Kidney (tissue), 22 donors: ENCODE measurements at places on chromosomes 13 and 19. TPM values are rescaled to one million over a fixed set of nuclear protein-coding genes. Genes with fewer than 3 reads are reported as not detected.
A peak's percentile ranks its signal among the peaks of the same experiment; 100 is the strongest.

GRCh38 chr13:96377835-96378234 lies 287.9 kb downstream of the HS6ST3 start:
- H3K27me3 ChIP-seq, result no peaks in the 10 kb centered on the region
- H3K36me3 ChIP-seq, result no peaks in the 10 kb centered on the region
- no peaks in the 10 kb centered on the region for H3K4me1 ChIP-seq
- H3K4me3 ChIP-seq, result no peak overlapping the region
- DNase-seq, result no peak

DNA sequence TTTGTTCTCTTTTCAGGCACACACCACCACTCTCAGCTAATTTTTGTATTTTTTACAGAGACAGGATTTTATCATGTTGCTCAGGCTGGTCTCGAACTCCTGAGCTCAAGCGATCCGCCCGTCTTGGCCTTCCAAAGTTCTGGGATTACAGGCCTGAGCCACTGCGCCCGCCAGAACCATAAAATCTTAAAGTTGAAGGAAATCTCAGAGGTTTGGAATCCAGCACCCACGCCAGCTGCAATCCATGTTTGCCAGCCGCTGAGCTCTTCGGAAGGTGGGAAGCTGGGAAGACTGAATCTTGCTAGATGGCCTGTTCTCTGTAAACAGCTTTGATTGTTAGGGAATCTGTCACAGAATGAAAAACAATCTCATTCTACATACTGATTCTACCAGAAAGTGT lies 38.5 kb downstream of the SPATA13 start:
- no peaks in the 10 kb centered on the region for H3K27me3 ChIP-seq
- peaks cover 19% of the 10 kb centered on the region for H3K4me1 ChIP-seq
- H3K27ac ChIP-seq, result no peak overlapping the region
- no peaks in the 10 kb centered on the region for H3K36me3 ChIP-seq

The ACP7 gene
- total RNA-seq, result not detected

DNA sequence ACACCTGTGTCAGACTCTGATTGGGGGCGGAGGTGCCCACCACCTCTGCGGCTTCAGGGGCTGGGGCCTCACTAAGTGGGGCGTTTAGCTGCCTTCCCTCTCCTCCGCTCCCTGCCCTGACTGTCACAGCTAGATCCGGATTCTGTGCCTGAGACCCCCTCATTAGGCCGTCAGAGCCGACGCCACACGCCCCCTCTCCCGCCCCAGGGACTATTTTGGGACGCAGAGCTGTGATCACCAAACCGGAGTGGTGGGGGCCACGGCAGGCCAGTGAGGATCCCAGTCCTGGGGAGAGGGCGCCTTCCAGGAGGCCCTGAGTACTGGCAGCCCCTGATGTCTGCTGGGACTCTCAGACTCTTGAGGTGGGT lies 762 bp downstream of the KANK3 start:
- peak overlapping the region; percentile 76 for H3K27ac ChIP-seq
- H3K4me1 ChIP-seq, result no peaks in the 10 kb centered on the region
- H3K4me3 ChIP-seq, result peak overlapping the region; percentile 46
- no peaks in the 10 kb centered on the region for H3K36me3 ChIP-seq
- H3K27me3 ChIP-seq, result peaks cover 3% of the 10 kb centered on the region
- DNase-seq, result no peak

DNA sequence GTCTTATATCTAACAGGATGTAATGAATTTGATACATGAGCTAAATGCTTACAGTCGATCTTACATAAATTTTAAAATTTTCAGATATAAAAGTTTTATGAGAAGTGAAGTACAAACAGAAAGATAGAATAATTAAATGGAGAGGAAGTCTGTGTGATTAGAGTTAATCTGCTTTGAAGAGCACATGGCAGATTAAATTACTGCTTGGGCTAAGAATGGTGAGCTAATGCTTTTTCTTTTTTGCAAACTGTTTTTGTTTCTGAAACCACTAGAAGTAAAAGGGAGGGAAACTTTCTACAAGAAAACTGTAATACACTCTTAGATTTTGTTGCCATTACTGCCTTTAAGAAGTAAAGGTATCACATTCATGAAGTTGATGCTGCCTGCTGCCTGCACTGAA lies 96.3 kb upstream of the SPRY2 start:
- H3K4me3 ChIP-seq, result no peak overlapping the region
- no peaks in the 10 kb centered on the region for H3K36me3 ChIP-seq
- no peak overlapping the region for H3K27ac ChIP-seq
- no peaks in the 10 kb centered on the region for H3K27me3 ChIP-seq
- DNase-seq, result no peak

DNA sequence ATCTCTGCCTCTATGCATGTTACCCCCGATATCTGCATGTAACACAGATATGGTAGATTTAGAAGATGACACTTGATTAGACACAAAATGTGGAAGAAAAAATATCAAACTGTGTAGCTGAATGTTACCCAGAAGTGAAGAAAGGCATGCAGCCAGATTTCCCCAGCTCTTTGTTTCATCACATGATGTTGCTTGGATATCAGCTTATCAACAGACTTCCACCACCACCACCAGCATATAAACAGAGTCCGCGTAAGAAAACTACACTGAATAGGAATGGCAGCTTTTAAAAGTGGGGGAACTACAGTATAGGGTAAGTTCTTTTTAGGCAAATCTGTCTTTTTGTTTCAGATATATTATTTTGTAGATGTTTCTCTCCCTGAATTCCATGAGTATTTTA lies at the start of gene FAM216B:
Gene FAM216B, plus strand, starts transcription at position 233 of the 400 bp plus-strand sequence. CDS start 2,484 bp downstream, outside the sequence.
- H3K27ac ChIP-seq, result no peak within 1 kb of the TSS
- no peak within 1 kb of the TSS for H3K4me3 ChIP-seq
- no peaks in the 10 kb centered on the region for H3K36me3 ChIP-seq
- no peaks in the 10 kb centered on the region for H3K27me3 ChIP-seq
- DNase-seq, result no peak
- no peaks in the 10 kb centered on the region for H3K4me1 ChIP-seq

DNA sequence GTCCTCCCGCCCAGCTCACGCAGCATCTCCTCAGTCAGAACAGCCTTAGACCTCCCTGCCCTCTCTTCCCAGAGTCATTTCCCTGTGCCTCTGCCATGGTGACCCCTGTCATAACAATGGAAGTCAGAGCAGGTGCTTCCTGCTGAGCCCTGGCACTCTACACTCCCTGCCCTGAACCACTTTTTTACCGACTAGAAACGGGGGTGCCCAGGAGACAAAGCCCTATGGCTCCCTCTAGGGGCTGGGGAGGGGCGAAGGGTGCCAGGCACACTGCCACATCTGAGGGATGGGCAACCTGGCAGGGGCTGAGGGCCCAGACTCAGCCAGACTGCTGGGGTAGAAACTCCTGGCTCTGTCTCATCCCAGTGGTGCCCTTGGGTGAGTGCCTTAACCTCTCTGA lies 16.4 kb downstream of the ZNF574 start:
- H3K27me3 ChIP-seq, result no peaks in the 10 kb centered on the region
- DNase-seq, result no peak
- no peaks in the 10 kb centered on the region for H3K36me3 ChIP-seq
- H3K4me1 ChIP-seq, result no peaks in the 10 kb centered on the region
- H3K27ac ChIP-seq, result no peak overlapping the region

DNA sequence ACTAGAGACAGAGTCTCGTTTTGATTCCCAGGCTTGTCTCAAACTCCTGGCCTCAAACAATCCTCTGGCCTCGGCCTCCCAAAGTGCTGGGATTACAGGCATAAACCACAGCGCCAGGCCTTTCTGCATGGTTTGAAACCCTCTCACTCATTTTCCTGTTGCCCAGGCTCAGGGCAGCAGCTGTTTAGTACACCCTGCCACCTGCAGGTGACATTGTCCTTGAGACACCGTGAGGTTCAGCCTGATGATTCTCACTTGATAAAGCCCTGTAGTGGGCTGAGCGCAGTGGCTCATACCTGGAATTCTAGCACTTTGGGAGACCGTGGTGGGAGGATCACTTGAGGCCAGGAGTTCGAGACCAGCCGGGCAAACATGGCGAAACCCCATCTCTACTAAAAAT lies 12.5 kb downstream of the IL12RB1 start:
- no peak for DNase-seq
- H3K36me3 ChIP-seq, result no peaks in the 10 kb centered on the region
- no peaks in the 10 kb centered on the region for H3K27me3 ChIP-seq
- no peaks in the 10 kb centered on the region for H3K4me1 ChIP-seq
- H3K4me3 ChIP-seq, result no peak overlapping the region

The CAMSAP3 gene
- total RNA-seq, result 18.5 TPM

The DHX34 gene
- total RNA-seq, result 13.6 TPM

The SULT2B1 gene
- 2.3 TPM for total RNA-seq

DNA sequence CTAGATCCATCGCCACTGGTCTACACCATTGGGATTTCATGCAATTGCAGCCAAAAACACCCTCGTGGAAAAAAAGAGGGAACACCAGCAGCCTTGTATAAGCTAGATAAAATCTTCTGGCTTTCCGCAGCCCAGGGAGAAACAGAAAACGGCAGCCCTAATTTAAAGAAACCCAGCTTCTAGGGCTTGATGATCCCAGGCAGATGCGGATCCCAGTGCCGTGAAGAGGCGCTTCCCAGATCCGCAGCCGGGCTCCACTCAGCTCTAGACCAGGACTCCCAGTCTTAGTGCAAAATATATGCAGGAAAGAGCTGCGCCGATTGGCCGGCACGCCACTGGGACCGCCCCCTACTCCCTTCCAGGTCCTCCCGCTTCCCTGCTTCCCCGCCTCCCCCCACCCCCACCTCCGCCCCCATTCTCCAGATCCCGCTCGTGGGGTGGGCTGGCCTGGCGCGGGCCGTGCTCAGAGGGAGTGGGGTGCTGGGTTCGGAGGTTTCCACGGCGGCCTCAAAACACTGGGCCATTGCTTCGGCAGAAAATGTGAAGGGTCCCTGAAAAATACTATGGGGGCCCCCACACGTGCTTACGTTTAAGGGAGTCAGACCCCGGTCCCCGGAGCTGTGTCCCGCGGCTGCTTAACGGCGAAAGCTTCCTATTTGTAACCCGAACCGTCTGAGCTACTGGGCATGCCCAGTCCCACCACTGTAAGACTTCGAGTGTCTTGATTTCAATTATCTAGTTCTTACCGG lies 63.1 kb downstream of the SERP2 start:
- DNase-seq, result peak; percentile 99
- H3K4me3 ChIP-seq, result peak overlapping the region; percentile 99
- H3K27me3 ChIP-seq, result no peaks in the 10 kb centered on the region
- peaks cover 9% of the 10 kb centered on the region for H3K36me3 ChIP-seq
- H3K4me1 ChIP-seq, result peaks cover 19% of the 10 kb centered on the region

GRCh38 chr13:63629591-63629990 lies 2213.9 kb upstream of the PCDH20 start:
- DNase-seq, result no peak
- H3K27ac ChIP-seq, result no peak overlapping the region
- no peaks in the 10 kb centered on the region for H3K36me3 ChIP-seq
- H3K27me3 ChIP-seq, result no peaks in the 10 kb centered on the region

GRCh38 chr19:33303791-33304345 lies 1.5 kb upstream of the CEBPA start:
- no peaks in the 10 kb centered on the region for H3K4me1 ChIP-seq
- H3K36me3 ChIP-seq, result no peaks in the 10 kb centered on the region
- DNase-seq, result peak; percentile 71
- peaks cover 2% of the 10 kb centered on the region for H3K27me3 ChIP-seq
- H3K4me3 ChIP-seq, result peak overlapping the region; percentile 40
- H3K27ac ChIP-seq, result peak overlapping the region; percentile 41

GRCh38 chr19:48190288-48190884 lies 19.9 kb downstream of the ZSWIM9 start:
- H3K4me3 ChIP-seq, result no peak overlapping the region
- no peaks in the 10 kb centered on the region for H3K4me1 ChIP-seq
- DNase-seq, result peak; percentile 71
- no peak overlapping the region for H3K27ac ChIP-seq
- H3K36me3 ChIP-seq, result no peaks in the 10 kb centered on the region
- no peaks in the 10 kb centered on the region for H3K27me3 ChIP-seq

- peaks cover 5% of the 10 kb centered on the region for H3K36me3 ChIP-seq
- H3K27me3 ChIP-seq, result no peaks in the 10 kb centered on the region
- no peaks in the 10 kb centered on the region for H3K4me1 ChIP-seq
- no peak overlapping the region for H3K27ac ChIP-seq
- no peak for DNase-seq
Measured at GRCh38 chr19:35060160-35060855, 18.8 kb downstream of the HPN start.

- H3K4me3 ChIP-seq, result no peak overlapping the region
- H3K27me3 ChIP-seq, result no peaks in the 10 kb centered on the region
- H3K27ac ChIP-seq, result no peak overlapping the region
- H3K36me3 ChIP-seq, result no peaks in the 10 kb centered on the region
- H3K4me1 ChIP-seq, result no peaks in the 10 kb centered on the region
- DNase-seq, result no peak
Measured at GRCh38 chr13:96795670-96796069, 198.6 kb downstream of the OXGR1 start.

DNA sequence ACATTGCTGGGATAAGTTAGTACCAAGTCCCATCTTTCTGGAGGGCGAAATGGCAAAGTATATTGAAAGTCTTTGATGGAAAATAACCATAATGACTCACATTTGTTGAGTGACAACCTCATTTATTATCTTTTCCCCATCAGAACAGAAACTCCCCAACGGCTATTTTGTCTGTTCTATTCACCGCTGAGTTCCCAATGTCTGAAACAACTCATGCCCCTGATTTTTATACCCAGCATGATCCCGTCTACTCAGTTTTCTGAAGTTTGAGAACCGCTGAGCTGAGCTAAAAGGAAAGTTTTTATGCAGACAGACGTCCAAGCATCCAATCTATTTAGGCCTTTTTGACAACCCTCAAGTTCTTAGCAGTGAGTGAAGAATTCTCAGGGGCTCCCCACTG lies 7.8 kb upstream of the TINCR start:
- DNase-seq, result no peak
- H3K4me3 ChIP-seq, result no peak overlapping the region
- H3K27ac ChIP-seq, result no peak overlapping the region
- H3K4me1 ChIP-seq, result no peaks in the 10 kb centered on the region
- no peaks in the 10 kb centered on the region for H3K36me3 ChIP-seq

- no peaks in the 10 kb centered on the region for H3K27me3 ChIP-seq
- no peak overlapping the region for H3K4me3 ChIP-seq
- no peaks in the 10 kb centered on the region for H3K4me1 ChIP-seq
- H3K36me3 ChIP-seq, result no peaks in the 10 kb centered on the region
- DNase-seq, result peak; percentile 36
Measured at GRCh38 chr19:11699931-11700794, 38.6 kb downstream of the ZNF823 start.

The SLC1A6 gene
- total RNA-seq, result not detected

DNA sequence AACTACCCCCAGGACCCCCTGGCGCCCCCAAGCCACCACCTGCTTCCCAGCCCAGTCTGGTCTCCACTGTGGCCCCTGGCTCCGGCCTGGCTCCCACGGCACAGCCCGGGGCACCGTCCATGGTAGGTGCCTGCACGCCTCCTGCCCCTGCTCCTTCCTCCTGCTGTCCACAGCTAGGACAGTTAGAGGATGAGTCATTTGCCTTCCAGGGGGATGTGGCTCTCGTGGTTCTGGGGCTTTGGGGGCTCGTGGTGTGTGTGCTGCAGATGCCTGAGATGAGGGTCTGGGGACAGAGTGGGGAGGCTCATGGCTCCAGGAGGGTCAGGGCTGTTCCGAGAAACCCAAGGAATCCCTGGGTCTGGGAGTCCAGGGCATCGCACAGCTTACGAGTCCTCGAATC lies 12.7 kb downstream of the MED25 start:
- no peak overlapping the region for H3K27ac ChIP-seq
- H3K4me1 ChIP-seq, result no peaks in the 10 kb centered on the region
- no peak overlapping the region for H3K4me3 ChIP-seq
- H3K36me3 ChIP-seq, result no peaks in the 10 kb centered on the region
- DNase-seq, result no peak

- no peaks in the 10 kb centered on the region for H3K36me3 ChIP-seq
- H3K4me1 ChIP-seq, result no peaks in the 10 kb centered on the region
- no peak overlapping the region for H3K27ac ChIP-seq
- H3K27me3 ChIP-seq, result no peaks in the 10 kb centered on the region
- no peak for DNase-seq
Measured at GRCh38 chr13:20431080-20431479, 94.6 kb downstream of the CRYL1 start.

The ZNF177 gene
- 1.8 TPM for total RNA-seq
